ENCODE measurements at places on chromosomes 7 and 10. TPM values are rescaled to one million over a fixed set of nuclear protein-coding genes. Genes with fewer than 3 reads are reported as not detected.

DNA sequence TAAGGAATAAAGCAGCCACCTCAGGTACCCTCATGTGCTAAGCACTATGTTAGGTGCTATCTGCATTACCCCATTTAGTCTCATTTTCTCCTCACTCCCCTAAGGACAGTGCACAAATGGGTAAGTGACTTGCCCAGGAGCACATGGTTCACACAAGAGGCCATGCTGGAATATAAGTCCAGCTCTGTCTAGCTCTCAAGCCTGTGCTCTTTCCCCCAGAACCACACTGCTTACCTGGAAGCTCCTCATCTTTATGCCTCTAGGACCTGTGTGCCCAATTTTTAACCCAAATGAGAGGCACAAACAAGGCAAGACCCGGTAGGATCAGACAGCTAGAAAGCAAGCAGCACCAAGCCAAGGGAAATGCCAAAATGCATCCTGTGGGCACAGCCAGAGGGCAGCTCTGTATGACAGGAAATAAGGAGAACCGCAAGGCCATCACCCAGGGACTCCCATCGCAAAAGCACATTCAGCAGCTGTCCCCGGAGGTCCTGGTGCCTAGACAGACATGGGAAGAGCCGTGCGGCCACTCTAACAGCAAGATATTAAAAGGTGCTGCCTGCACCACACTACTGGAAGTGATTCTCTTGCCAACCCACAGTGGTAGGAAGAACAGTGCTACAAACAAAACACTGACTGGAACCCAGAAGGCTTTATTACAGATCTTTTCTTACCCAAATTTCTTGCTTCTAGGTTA is 88.1 kb downstream of the GSAP start:
- DNase-seq, result peak; percentile 63

DNA sequence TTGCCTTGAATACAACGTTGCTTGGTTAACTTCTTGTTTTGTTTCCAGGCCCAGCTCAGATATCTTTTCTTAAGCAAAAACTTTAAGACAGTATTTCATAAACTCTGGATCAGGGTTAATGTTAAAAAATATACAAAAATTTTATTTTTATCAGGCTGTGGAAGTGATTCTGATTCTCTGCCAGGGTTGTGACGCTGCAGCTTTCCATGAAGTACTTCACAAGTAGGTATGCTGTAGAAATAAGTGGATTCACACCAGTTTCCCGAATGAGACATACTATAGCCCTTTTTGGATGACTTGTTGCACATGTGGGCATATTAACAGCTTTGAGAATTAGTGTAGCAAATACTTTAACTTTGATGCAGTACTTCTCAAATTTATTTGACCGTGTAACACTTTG is 70.1 kb downstream of the CDK14 start:
- no peak for DNase-seq

GRCh38 chr10:31320550-31321211 is 1.7 kb downstream of the ZEB1 start:
- peak; percentile 3 for DNase-seq

DNA sequence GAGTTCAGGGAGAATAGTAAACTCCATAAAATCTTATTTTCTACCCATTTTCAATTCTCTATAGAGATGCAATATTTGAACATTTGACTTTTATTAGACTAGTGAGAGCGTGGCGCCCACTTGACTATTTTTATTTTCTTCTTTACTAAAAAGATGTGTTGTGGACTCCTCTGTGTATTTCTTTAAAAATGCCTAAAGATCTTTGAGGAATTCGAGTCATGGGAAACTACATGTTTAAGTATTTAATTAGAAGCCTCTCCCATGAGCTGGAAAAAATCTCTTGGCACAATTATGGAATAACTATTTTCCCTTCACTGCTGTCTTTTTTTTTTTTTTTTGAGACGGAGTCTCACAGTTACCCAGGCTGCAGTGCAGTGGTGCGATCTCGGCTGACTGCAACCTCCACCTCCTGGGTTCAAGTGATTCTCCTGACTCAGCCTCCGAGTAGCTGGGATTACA is 124.2 kb downstream of the ARHGAP12 start:
- DNase-seq, result no peak

- no peak for DNase-seq
Observed at GRCh38 chr7:90597563-90598253, 1.6 kb downstream of the CDK14 start.

DNA sequence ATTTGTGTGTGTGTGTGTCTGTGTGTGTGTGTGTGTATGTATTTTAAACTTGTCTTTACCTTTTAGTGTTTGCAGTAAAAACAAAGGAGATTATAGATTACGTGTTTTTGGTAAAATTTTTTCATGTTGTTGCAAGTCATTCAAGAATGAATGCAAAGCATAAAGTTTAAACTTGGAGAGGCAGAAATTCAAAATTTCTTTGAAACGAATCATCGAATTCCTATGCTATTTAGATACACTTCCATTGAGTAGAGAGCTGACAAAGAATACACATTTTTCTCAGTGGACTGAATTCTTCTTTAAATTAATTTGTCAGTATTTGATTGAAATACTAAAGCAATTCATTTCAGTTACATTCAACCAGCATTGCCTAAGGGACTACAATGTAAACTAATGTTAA is 66.0 kb upstream of the HDAC9 start:
- no peak for DNase-seq

- no peak for DNase-seq
Observed at GRCh38 chr10:108913300-108913699, 1010.0 kb downstream of the XPNPEP1 start.

- DNase-seq, result no peak
Observed at GRCh38 chr10:43404704-43405084, 4.3 kb downstream of the HNRNPF start.

DNA sequence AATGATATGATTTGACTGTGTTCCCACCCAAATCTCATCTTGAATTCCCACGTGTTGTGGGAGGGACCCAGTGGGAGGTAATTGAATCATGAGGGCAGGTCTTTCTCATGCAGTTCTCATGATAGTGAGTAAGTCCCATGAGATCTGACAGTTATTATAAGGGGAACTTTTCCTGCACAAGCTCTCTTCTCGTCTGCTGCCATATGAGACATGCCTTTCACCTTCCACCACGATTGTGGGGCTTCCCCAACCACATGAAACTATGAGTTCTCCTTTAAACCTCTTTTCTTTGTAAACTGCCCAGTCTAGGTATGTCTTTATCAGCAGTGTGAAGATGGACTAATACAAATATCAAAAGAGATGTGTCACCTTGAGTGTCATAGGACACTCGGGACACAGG is 502.7 kb upstream of the PODXL start:
- no peak for DNase-seq

GRCh38 chr7:47715631-47716068 is 133.7 kb upstream of the TNS3 start:
- no peak for DNase-seq

DNA sequence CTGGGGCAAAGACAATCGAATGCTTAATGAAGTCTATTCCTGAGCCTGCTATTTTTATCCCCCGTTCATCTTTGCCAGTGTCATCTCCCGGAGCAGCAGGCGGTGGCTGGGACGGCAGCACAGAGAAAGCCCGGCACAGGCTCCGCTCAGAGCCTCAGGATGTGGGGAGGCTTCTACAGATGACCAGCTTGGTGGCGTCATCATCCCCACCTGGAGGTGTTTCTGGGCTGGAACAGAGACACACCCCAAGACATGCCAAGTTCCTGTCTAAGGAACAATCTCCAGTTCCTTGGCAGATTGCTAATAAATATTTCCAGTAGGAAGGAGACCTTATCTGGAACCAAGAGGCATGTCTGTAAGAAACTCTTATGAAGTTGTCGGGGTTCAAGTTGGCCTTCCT is 552.4 kb upstream of the MGMT start:
- no peak for DNase-seq

- no peak for DNase-seq
Observed at GRCh38 chr7:34900891-34901513, 136.3 kb downstream of the DPY19L1 start.

DNA sequence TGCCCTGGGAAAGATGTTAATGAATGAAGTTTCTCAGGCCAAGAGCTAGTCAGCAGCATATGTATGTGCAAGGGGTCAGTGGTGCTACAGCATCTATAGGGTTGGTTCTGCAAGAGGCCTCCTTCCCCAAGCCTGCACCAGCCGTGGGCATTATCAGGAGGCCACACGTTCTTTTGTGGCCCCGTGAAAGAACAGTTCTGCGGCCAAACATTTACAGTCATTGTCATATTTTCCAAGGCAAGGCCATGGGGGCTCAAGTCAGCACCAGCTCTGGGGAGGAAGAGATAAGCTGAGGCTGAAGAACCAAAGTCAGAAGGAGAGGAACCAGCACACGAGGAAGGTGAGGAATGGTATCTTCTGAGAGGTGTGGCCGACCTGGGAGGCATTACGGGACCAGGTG is 54.4 kb upstream of the TMEM72 start:
- no peak for DNase-seq

DNA sequence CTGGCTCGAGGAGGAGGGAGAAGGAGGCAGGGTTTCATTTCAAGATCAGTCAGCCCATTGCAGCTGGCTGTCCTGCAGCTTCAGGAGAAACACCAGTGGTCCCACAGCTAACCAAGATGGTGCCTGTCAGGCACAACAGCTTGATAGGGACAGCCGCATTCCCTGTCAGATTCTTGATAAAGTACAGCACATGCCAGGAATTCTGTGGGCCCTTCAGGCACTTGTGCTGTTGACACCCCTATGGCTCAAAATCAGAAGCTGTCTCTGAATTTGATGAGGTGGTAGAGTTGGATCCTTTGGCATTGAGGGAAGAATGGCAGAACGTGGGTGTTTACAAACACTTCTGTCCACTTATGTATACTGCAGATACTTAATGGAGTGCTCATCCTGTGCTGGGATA is 354.3 kb downstream of the KCNMA1 start:
- DNase-seq, result no peak

DNA sequence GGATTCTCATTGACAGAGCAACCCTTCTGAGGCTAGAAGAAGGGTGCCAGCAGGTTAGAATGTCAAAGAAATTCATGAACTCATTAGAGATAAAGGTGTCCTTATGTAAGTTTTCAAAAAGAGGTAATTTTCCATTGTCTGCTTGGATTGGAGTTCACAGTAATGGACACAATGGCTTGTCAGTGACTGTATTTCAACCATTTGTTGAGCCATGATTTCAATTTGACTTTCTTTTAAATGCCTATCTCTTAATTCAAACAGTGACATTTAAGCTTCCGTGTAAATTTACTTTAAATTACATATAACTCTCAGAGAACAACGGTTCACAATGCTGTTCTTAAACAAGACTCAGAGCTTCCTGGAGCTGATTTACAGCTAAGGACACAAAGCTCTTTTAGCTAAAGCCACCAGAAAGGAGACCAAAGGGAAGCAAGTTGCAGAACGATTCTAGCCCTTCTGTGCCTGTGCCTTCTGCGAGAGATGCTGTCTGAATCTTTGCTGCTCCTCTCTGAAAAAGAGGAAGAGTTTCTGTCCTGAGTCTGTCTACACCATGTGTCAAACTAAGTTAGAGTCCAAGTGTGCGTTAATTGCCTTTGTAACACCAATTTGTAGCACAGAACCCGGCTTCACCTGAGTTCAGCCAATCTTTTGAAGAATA is 42.2 kb upstream of the PFKP start:
- no peak for DNase-seq

- DNase-seq, result no peak
Observed at GRCh38 chr10:16948361-16948760, 131.1 kb upstream of the RSU1 start.

The TSPAN13 gene
- 0.69 TPM for total RNA-seq

The ELFN1 gene
- not detected for total RNA-seq

The MKRN1 gene
- 146 TPM for total RNA-seq

The EZH2 gene
- total RNA-seq, result 25.4 TPM

The PLXNA4 gene
- 2.1 TPM for total RNA-seq

The GLRX3 gene
- total RNA-seq, result 23.7 TPM

The DOCK1 gene
- total RNA-seq, result not detected

The OR6B1 gene
- total RNA-seq, result not detected

The GIMAP6 gene
- 10.8 TPM for total RNA-seq

All from CD8-positive, alpha-beta T cell (primary cell).